ENCODE measurements at places on chromosomes 5 and 9.

DNA sequence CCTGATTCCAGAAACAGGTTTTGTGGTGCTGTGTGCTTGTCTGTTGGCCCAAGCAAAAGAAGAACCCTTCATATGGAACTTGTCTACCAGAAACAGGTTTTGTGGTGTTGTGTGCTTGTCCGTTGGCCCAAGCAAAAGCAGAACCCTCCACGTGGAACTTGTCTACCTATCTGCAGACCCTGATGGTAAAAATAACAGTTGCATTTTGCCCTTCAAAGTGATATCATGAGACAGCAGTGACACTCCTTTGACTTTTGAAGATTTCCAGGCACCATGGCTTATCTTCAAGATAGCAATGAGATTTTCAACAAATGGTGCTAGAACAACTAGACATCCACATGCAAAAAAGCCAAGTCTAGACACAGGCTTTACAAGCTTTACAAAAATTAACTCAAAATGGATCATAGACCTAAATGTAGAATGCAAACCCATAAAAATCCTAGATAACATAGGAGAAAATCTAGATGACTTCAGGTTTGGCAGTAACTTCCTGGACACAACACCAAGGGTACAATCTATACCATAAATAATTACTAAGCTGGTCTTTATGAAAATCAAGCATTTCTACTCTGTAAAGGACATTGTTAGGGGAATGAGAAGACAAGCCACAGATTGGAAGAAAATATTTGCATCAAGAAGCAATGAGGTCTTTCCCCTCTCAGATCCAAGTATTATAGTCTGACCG, 16.8 kb downstream of the MACROH2A1 start:
- DNase-seq, result no peak

GRCh38 chr9:105299190-105299854, 54.9 kb downstream of the SLC44A1 start:
- DNase-seq, result peak; percentile 66

DNA sequence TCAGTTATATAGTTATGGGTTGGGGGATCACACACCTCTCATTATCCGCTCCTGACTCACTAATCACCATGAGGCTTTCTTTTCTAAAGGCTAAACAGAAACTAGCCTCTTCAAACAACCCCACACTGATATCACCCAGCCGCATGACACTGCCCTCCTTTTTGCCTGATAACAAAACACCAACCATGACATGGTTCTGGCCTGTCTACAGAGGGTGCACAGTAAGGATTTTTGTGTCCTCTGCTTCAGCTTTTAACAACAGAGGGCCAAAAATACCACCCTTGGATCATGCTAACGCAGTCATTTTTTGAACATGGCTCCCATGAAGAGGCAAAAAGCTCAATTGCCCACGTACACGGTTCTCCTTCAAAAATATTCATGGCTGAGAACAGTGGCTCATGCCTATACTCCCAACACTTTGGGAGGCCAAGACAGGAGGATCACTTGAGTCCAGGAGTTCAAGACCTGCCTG, 4.0 kb downstream of the CMBL start:
- no peak for DNase-seq

DNA sequence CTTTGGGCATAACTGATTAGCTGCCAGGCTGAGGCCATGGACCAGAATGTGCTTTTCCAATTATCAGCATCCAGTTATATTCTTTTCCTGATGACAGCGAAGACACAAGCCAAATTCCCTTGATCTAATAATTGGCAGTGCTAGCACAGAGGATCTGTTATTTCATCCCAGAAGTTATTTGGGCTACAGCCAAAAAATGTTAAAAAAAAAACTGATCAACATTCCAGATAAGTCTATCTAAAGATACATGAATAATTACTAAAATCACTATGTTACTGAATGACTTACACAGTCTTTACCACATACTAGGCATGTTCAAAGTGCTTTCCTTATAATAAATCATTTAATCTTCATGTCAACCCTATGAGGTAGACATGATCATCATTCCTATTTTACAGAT, 13.5 kb upstream of the PDZD2 start:
- no peak for DNase-seq

GRCh38 chr9:126211441-126212074, 115.1 kb upstream of the MVB12B start:
- DNase-seq, result no peak

- DNase-seq, result no peak
These were observed 148.8 kb upstream of the ABCA1 start for GRCh38 chr9:105076729-105077128.

- peak; percentile 92 for DNase-seq
These were observed 30.4 kb downstream of the JADE2 start for GRCh38 chr5:134555890-134556311.

DNA sequence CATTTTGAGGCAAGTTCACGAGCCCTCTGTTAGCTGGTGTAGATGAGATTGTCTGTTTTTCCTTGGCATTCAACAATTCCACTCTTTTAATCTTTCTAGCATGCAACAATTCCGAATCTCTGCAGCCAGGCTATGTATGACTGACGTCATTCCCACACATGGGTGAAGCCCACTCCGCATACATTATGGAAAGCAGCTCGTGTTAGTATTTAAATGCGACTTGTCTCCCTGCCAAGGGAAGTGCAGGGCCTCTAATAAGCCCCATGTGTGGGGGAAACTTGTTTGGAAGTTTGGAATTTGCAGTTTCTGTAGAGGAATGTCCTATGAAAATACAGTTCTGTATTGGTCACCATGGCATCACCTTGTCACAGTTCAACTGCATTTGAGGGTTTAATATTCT, 146.0 kb upstream of the FBXL7 start:
- DNase-seq, result no peak

DNA sequence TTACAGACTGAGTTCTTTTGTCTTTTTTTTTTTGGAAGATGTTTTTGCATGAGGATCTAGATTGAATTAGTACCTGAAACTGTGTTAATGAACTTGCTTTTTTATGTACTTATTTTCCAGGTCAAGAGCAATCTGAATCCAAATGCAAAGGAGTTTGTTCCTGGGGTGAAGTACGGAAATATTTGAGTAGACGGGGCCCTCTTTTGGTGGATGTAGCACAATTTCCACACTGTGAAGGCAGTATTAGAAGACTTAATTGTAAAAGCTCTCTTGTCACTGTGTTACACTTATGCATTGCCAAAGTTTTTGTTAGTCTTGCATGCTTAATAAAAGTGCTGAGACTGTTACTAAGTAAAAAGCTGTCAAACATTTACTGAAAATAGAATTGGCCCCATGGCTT, 14.5 kb downstream of the SLC23A1 start:
- no peak for DNase-seq

DNA sequence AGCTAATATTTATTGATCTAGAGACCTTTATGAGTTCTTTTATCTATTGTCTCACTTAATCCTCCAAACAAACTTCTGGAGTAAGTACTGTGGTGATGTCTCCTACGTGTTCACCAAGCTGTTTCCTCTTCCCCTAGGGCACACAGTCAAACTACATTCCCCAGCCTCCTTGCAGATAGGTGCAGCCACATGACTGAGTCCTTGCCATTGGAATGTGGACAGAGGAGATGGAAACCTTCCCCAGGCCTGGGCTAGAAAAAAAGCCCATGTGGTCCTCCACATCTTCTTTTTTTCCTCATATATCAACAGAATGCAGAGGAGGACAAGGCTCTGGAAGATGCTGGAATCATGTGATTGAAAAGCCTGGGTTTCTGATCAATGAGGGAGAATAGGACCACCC, 88.0 kb downstream of the ANKRD55 start:
- DNase-seq, result no peak

GRCh38 chr9:68777070-68777763, 72.2 kb downstream of the PIP5K1B start:
- no peak for DNase-seq

Data from activated CD4-positive, alpha-beta T cell treated with anti-CD3 and anti-CD28 coated beads, Interleukin-2, amount 50 U/mL, for 16 hours (primary cell).